ENCODE measurements at places on chromosomes 6 and 20.

GRCh38 chr20:6008254-6008653 lies 45.6 kb downstream of the LRRN4 start:
- no peaks in the 10 kb centered on the region for H3K27me3 ChIP-seq
- no peak overlapping the region for H3K4me3 ChIP-seq
- peaks cover 20% of the 10 kb centered on the region for H3K36me3 ChIP-seq
- DNase-seq, result peak; percentile 83
- H3K4me1 ChIP-seq, result peaks cover 42% of the 10 kb centered on the region

- no peaks in the 10 kb centered on the region for H3K27me3 ChIP-seq
- H3K27ac ChIP-seq, result no peak overlapping the region
Observed at GRCh38 chr6:16955899-16956298, 146.0 kb upstream of the STMND1 start.

GRCh38 chr20:48817367-48818030 lies 10.3 kb downstream of the PREX1 start:
- no peaks in the 10 kb centered on the region for H3K4me1 ChIP-seq
- no peak overlapping the region for H3K27ac ChIP-seq
- no peaks in the 10 kb centered on the region for H3K36me3 ChIP-seq
- H3K4me3 ChIP-seq, result no peak overlapping the region
- no peak for DNase-seq

- no peak overlapping the region for H3K27ac ChIP-seq
- H3K36me3 ChIP-seq, result no peaks in the 10 kb centered on the region
- H3K4me1 ChIP-seq, result peaks cover 10% of the 10 kb centered on the region
- H3K4me3 ChIP-seq, result no peak overlapping the region
- DNase-seq, result no peak
Observed at GRCh38 chr20:10714236-10714975, 40.6 kb upstream of the JAG1 start.

- no peak for DNase-seq
- peaks cover 11% of the 10 kb centered on the region for H3K36me3 ChIP-seq
- H3K4me3 ChIP-seq, result no peak overlapping the region
- no peaks in the 10 kb centered on the region for H3K27me3 ChIP-seq
- no peaks in the 10 kb centered on the region for H3K4me1 ChIP-seq
Observed at GRCh38 chr6:108521616-108522107, 39.1 kb upstream of the FOXO3 start.

DNA sequence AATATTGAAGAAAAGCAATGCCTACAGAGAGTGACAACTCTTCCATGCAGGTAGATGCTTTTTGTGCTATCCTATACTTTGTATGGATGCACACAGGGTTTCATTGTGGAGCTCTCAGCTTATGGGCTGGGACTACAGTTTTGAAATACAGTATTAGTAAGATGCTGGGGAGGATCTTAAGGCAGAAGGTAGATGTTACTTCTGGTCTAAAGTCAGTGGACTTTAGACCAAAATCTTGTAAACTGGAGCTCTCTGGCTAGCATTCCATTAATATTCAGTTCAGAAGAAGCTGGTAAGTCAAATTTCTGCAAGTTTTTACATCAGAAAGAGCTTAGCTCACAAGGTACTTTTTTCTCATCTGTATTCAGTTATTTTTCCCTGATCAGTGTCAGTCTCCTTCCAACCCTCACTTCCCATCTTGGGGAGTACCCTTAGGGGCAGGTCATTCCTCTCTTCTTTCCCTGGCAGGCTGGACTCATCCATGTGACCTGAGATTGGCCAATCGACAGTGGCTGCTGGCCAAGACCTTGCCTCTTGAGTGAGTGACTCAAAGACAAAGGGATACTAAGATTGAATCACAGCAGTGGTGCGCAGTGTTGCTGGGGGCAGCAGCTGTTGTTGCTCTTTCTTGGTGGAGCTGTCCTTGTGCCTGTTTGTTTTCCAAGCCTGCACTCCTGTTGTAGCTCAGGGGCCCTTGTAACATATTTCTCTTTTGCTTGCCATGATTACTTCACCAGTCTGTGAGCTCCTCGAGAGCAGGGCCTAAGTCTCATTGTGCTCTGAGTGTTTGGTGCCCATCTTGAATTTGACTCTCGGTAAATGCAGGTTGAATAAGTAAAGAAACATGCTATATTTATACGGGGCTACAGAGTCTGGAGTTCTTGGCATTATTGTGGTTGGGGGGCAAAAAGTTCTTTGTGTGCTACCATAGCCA lies 2.8 kb upstream of the PHF20 start:
- no peak overlapping the region for H3K4me3 ChIP-seq
- H3K27me3 ChIP-seq, result no peaks in the 10 kb centered on the region
- H3K27ac ChIP-seq, result peak overlapping the region; percentile 44
- peak; percentile 99 for DNase-seq
- H3K4me1 ChIP-seq, result no peaks in the 10 kb centered on the region

DNA sequence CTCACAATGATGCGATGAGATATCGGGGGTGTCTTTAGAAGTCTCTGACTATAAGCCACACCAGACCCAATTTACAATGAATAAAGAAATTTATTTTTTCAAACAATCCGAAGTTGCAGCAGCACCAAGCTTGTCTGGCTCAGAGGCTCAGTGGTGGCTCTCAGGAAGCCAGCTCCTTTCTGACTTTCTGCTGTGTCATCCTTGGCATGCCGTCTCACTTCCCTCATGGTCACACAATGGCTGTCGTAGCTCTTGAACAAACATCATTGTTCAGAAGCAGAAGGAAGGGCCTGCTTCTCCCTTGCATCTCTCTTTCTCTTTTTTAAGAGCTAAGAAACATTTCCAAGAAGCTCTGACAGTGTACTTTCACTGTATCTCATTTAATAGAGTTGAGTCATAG lies 299.0 kb downstream of the DOK5 start:
- no peaks in the 10 kb centered on the region for H3K27me3 ChIP-seq
- H3K36me3 ChIP-seq, result no peaks in the 10 kb centered on the region
- DNase-seq, result no peak
- no peaks in the 10 kb centered on the region for H3K4me1 ChIP-seq

DNA sequence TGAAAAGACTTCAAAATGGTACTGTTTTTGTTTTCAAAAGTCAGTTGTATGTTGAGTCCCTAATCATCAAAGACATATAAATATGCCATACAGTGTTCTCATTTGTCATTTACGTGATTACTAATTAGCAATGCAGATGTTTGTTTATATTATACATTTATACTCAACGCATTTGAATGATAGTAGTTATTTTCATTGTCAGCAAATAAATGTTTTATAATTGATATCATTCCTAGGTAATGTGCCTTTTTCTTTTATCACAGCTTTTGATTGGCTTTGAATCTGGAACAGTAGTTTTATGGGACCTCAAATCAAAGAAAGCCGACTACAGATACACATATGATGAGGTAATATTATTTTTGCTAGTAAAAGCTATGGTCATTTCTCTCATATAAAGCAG lies 62.6 kb downstream of the STXBP5 start:
- DNase-seq, result no peak
- no peak overlapping the region for H3K27ac ChIP-seq
- H3K4me3 ChIP-seq, result no peak overlapping the region
- peaks cover 5% of the 10 kb centered on the region for H3K36me3 ChIP-seq
- no peaks in the 10 kb centered on the region for H3K27me3 ChIP-seq
- H3K4me1 ChIP-seq, result no peaks in the 10 kb centered on the region

- H3K27ac ChIP-seq, result peak overlapping the region; percentile 57
- H3K27me3 ChIP-seq, result no peaks in the 10 kb centered on the region
- H3K36me3 ChIP-seq, result no peaks in the 10 kb centered on the region
- peak overlapping the region; percentile 85 for H3K4me3 ChIP-seq
- H3K4me1 ChIP-seq, result peaks cover 21% of the 10 kb centered on the region
Observed at GRCh38 chr20:48828734-48829460, 1.1 kb upstream of the PREX1 start.

DNA sequence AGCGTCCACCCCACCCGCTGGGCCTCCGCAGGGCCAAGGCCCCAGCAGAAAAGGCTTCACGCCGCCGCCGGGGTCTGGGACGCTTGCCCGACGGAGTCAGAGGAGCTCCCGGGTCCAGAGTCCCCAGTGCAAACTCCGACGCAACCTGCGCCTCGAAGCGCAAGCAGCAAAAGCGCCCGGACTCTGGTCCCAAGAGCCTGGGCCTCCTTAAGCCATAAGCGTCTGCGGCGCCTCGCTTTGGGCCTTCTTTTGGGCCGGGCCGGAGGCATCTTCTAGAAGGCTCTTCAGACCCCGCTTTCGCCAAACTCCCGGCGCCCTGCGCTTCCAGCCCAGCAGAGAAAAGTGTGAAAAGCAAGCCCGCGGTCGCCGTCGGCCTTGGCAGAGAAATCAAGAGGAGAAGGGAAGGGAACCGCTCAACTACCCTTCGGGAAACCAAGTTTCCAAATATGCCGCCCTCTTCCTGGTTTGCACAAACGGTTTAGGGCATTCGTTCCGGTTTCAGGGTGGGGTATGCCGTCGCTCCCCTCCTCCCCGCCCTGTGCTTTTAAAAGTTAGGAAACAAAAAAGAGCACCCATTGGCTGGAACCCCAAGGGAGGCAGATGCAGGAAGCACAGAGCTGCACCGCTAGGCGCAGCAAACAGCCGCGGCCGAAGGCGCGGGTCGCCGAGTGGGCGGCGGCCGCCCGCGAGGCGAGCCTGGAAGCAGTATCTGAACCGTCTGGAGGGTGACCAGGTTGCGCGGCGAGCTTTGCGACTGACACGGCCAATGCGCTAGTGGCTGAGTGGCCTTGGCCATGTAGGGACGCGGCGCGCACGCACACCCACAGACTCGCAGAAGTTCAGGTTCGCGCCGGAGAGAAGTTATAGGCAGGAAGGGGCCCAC lies 1.2 kb downstream of the TBX18 start:
- H3K4me3 ChIP-seq, result peak overlapping the region; percentile 98
- no peaks in the 10 kb centered on the region for H3K4me1 ChIP-seq
- peak overlapping the region; percentile 99 for H3K27ac ChIP-seq
- H3K27me3 ChIP-seq, result no peaks in the 10 kb centered on the region
- H3K36me3 ChIP-seq, result no peaks in the 10 kb centered on the region

GRCh38 chr6:12150812-12151432 lies 138.8 kb downstream of the HIVEP1 start:
- no peak for DNase-seq
- no peak overlapping the region for H3K4me3 ChIP-seq
- no peaks in the 10 kb centered on the region for H3K4me1 ChIP-seq
- H3K27me3 ChIP-seq, result no peaks in the 10 kb centered on the region
- no peak overlapping the region for H3K27ac ChIP-seq
- peaks cover 5% of the 10 kb centered on the region for H3K36me3 ChIP-seq

DNA sequence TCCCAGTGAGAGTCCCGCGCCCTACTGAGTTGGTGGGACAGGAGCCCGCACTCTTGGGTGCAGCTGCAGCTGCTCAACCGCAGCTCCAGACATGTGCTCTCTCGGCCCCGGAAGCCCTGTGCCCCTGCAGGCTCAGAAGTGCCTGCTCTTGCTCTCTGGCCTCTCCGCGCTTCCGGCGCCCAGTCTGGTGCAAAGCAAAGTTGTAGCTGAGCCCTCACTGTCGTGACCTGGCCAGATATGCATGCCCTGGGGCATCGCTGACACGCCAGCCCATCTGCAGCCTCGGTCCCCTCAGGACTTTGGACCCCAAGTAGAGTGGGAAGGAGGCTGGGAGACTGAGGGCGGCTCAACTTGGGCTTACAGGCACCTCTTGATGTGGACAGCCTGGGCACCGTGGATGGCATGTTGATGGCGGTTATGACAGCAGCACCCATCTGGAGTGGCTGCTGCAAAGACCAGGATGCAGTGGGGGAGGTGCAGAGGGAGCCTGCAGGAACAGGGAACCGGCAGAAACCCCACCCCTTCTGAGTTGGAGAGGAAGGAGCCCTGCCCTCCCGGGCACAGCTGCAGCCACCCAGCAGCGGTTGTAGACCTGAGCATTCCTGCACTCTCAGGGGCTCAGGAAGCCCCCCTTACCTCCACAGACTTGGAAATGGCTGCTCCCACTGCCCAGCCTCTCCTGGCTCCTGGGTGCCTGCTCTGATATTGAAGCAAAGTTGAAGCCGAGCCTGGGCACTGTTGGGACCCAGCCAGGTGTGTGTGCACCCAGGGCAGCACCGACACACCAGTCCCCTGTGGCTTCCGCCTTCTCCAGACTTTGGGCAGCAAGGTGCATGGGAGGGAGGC lies 462.6 kb downstream of the TBC1D32 start:
- H3K4me1 ChIP-seq, result no peaks in the 10 kb centered on the region
- no peaks in the 10 kb centered on the region for H3K36me3 ChIP-seq
- H3K27ac ChIP-seq, result no peak overlapping the region
- peak; percentile 54 for DNase-seq

- no peak overlapping the region for H3K27ac ChIP-seq
- no peak for DNase-seq
- H3K27me3 ChIP-seq, result no peaks in the 10 kb centered on the region
Observed at GRCh38 chr6:141580988-141581552, 551.7 kb upstream of the GJE1 start.

GRCh38 chr6:132136981-132137380 lies 185.8 kb upstream of the CCN2 start:
- H3K4me1 ChIP-seq, result peaks cover 35% of the 10 kb centered on the region
- H3K27me3 ChIP-seq, result no peaks in the 10 kb centered on the region
- no peak overlapping the region for H3K4me3 ChIP-seq
- H3K27ac ChIP-seq, result no peak overlapping the region

- no peak overlapping the region for H3K4me3 ChIP-seq
- no peak overlapping the region for H3K27ac ChIP-seq
- DNase-seq, result no peak
- no peaks in the 10 kb centered on the region for H3K27me3 ChIP-seq
Observed at GRCh38 chr6:73710470-73710869, 14.5 kb downstream of the CD109 start.

DNA sequence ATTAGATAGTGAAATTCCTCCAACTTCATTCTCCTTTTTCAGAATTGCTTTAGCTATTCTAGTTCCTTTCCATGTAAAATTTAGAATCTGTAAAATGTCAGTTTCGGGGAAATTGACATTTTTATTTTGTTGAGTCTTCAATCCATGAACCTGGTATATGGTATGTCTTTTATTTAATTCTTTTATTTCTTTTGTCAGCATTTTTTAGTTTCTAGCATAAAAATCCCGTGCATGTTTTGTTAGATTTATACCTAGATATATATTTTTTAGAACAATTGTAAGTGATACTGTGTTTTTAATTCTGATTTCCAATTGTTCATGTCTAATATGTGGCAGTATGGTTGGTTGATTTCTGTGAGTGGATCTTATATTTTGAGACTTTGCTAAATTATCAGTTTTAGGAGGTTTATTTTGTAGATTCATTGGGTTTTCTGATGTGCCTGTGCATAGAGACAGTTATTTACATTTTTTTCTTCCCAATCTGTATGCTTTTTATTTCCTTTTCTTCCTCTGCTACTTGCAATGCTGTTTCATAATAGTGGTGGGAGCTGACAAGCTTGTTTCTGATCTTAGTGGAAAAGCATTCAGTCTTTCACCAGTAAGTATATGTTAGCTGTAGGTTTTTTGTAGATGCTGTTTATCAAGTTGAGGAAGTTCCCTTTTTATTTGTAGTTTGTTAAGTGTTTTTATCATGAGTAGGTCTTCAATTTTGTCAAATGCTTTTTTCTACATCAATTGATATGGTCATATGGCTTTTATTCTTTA lies 13.7 kb downstream of the TAB2 start:
- H3K27me3 ChIP-seq, result no peaks in the 10 kb centered on the region
- DNase-seq, result no peak
- H3K36me3 ChIP-seq, result no peaks in the 10 kb centered on the region

Data from tibial artery (tissue), 4 donors.